Neural crest cell (in vitro differentiated cells): ENCODE measurements at places on chromosomes 2 and 18. TPM values are rescaled to one million over a fixed set of nuclear protein-coding genes. Genes with fewer than 3 reads are reported as not detected.

- no peak for DNase-seq
Observed at GRCh38 chr2:38960609-38961320, 71.1 kb downstream of the ARHGEF33 start.

DNA sequence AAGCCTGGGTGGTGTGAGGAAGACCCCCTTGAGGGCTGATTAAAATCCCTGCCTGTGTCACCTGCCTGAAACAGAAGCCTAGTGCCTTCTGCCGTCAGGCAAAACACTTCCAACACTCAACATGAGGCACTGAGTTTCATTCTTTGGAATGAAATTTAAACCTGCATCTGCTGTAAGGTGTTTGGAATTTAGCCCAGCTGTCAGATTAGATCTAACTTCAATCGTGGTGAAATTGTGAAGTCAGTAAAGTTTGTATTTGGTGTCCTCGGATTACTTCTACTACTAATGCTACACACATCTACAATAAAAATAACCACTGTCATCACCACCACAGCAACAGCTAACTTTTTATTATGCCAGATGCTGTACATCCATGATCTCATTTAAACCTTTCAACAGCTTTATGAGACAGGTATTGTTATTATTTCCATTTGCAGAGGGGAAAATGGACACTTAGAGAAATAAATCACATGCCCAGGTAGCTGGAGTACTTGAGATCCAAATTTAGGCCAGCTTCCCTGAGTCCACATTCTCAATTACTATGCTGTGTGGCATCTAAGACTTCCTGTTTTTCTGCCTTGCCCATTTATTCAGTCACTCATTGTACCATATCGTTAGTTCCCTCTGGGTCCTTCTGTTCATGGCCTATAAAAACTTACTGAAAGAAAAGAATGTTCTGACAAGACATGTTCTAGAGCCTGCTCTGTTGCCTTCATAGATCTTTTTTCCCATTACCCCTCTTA is 98.2 kb upstream of the GCFC2 start:
- no peak for DNase-seq

DNA sequence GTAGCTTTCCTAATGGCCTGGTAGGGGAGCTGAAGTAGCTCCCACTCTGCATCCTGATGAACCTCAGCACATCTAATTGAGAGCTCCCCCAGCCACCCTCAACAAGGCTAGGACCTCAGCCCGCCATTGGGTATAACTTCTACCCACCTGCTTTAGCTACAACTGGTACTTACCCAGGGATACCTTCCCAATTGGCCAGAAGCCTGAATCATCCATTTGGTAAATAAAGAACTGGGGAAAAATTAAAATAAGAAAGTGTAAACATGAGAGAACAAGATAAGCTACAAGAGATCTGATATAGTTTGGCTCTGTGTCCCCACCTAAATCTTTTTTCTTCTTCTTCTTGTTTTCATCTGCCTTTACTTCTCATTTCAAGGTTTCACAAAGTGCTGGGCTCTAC is 372.0 kb downstream of the CMPK2 start:
- DNase-seq: no peak

Gene VWC2L
- 0.11 and 0.23 TPM in 2 replicates for total RNA-seq

DNA sequence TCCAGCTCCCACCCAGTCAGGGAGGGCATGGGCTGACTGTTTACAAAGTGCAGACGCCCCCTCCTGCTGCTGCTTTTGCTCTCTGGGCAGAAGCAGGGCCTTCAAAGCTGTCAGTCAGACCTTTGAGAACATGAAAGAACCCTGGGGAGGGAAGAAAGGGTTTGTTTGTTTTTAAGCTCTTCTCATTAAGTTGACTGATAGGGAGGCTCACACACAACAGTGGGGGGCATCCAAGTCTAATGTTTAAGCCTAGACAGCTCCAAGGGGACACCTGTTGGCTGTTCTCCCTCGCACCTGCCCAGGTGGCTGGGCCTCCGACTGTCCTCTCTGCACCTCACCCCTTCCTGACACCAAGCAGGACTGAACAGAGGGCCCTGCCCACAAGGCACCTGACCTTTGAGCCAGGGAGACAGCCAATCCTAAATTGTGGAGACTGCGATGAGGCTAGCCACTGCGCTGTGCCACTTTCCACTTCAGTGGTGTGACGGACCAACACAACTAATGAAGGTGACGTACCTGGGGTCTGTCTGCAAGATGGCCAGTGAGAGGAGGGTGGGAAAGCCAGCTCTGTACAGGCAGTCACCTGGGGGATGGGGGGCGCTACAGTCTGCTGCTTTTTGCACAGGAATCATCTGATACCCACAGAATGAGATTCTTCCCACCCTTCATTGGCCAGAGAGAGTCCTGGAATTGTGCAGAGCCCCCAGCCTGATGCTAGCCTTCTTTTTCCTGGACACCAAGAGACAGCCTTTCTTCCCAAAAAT is 16.3 kb downstream of the ST6GAL2 start:
- DNase-seq: no peak

DNA sequence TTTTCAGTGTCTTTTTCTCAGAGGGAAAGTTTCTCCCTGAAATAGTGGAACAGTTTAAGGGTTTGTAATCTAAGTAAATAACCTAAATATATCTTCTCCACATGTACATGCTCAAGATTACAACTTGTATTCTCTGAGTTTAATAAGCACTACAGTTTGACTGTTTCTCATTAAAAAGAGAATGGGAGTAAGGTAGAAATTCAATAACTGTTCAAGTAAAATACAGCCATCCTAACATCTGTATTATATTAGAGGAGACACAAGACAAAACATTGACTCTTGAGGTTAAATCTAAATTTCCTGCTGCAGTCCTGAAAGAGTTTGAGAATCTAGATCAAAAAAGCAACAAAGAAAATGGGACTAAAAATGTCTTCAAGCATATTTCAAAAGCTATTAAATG is 73.0 kb upstream of the ZNF397 start:
- no peak for DNase-seq
